ENCODE measurements at places on chromosomes 1 and 21. TPM values are rescaled to one million over a fixed set of nuclear protein-coding genes. Genes with fewer than 3 reads are reported as not detected.
A peak's percentile ranks its signal among the peaks of the same experiment; 100 is the strongest.

- H3K27ac ChIP-seq, result no peak overlapping the region
- no peaks in the 10 kb centered on the region for H3K4me1 ChIP-seq
- peak; percentile 26 for DNase-seq
- H3K27me3 ChIP-seq, result no peaks in the 10 kb centered on the region
- no peaks in the 10 kb centered on the region for H3K36me3 ChIP-seq
- H3K4me3 ChIP-seq, result no peak overlapping the region
Measured at GRCh38 chr1:214331827-214332423, 51.0 kb downstream of the SMYD2 start.

- peak; percentile 69 for DNase-seq
- no peaks in the 10 kb centered on the region for H3K27me3 ChIP-seq
- no peak overlapping the region for H3K27ac ChIP-seq
Measured at GRCh38 chr1:182601416-182601786, 2.8 kb downstream of the RGS16 start.

DNA sequence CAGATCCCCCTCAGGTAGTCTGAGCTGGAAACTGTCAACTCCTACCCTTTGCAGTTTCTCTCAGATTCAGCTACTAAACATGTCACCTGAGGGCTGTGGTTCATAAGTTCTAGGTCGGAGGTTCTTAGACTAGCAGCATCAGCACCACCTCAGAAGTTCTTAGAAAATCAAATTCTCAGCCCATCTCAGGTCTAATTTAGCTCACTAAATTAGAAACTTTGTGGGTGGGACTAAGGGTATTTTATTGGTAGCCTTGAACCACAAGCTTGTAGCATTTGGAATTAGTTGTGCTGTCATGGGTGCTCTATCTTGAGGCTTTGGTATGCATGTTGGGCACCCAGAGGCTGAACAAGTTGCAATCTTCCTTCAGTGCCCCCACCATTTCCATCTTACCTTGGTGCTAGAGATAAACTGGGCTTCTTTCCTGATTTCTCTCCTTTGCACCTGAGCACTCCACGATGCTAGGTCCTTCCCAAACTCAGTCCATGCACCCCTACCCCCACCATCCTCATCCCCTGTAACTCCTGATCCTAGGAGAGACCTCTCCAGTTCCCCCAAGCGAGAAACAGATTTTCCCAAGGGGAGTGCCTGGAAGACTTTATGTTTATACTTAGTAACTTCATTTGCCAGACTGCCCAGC is 54.2 kb downstream of the S1PR1 start:
- no peak overlapping the region for H3K4me3 ChIP-seq
- no peaks in the 10 kb centered on the region for H3K27me3 ChIP-seq
- DNase-seq, result no peak

DNA sequence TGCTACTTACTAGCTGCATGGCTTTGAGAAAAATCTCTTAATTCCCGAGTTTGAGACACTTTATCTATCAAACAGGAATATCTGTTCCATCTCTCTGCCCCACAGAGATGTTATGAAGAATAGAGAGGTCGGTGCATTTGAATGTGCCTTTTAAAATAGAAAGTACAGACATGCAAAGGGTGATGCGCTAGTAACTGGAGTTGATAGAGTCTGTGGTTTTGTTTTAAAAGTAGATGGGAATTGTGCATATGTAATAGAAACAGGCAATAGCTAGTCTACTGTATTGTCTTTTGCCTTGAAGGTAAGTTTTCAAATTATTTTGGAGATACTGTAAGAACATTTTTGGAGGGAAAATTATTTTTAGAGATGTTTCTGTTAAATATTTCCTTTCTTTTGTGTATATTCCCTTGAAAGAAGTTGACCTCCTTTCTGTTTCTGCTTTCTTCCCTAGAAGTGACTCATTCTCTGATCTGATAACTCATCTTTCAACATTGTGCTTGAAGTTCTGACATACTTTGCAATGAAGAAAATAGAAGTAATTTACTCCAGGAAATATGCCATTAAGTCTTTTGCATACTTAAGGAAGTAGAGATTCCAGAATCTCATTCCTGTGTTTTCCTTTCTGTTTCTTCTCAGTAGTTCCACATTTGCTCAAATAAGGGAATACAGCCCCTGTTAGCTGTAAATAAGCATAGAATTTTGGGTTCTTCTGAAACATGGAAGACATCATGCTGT is 151.6 kb downstream of the SDCCAG8 start:
- H3K4me3 ChIP-seq, result no peak overlapping the region
- no peak overlapping the region for H3K27ac ChIP-seq
- H3K36me3 ChIP-seq, result no peaks in the 10 kb centered on the region
- H3K27me3 ChIP-seq, result no peaks in the 10 kb centered on the region

DNA sequence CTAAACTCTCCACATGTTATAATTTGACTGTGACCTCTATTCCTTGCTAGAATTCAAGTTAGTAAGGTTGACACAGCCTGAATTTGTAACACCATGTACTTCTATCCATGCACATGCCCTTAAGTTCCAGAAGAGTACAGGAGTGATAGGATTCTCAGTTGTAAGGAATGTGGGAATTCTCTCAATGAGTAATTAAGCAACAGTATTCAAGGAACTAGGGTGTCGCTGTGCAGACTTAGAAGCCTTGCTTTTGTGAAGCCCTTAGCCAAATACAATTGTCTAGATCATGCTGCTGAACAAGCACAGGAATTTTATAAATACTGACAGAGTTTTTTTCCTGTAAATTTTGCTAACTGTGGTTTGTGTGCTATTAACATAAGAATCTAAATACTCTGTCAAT is 276.3 kb upstream of the PTBP2 start:
- H3K4me1 ChIP-seq, result no peaks in the 10 kb centered on the region
- H3K4me3 ChIP-seq, result no peak overlapping the region
- no peaks in the 10 kb centered on the region for H3K27me3 ChIP-seq
- no peak overlapping the region for H3K27ac ChIP-seq
- no peak for DNase-seq
- no peaks in the 10 kb centered on the region for H3K36me3 ChIP-seq

DNA sequence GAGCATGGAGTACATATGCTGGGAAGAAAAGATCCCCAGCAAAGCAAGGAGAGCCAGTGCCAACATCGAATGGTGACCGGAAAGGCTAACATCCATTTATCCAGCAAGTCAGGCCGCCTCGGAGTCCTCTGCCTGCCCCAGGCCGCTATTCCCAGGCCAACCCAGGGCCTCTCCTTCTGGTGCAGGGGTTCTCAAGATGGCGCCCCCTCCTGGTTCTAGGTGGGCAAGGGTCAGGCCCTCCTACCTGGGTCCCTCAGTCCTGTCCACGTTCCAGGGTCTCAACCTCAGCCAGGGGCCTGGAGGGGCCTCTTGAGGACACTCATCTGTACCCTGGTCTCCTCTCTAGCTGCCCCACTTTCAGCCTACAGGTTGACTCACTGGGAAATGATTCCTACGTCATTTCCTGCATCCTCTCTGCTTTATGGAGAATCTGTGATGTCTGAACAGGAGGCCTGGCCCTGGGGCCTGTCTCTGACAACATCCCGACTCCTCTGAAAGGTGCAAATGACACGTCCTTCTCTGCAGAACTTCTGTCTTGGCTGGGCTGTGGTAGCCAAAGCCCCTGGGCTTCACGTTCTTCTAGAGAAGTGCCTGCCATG is 145.3 kb downstream of the PSMG1 start:
- H3K27ac ChIP-seq, result no peak overlapping the region
- H3K4me3 ChIP-seq, result no peak overlapping the region
- no peak for DNase-seq
- peaks cover 7% of the 10 kb centered on the region for H3K4me1 ChIP-seq
- no peaks in the 10 kb centered on the region for H3K36me3 ChIP-seq

- H3K36me3 ChIP-seq, result no peaks in the 10 kb centered on the region
- H3K4me1 ChIP-seq, result no peaks in the 10 kb centered on the region
- H3K4me3 ChIP-seq, result no peak overlapping the region
- no peaks in the 10 kb centered on the region for H3K27me3 ChIP-seq
Measured at GRCh38 chr1:118188411-118188810, 3.4 kb upstream of the SPAG17 start.

DNA sequence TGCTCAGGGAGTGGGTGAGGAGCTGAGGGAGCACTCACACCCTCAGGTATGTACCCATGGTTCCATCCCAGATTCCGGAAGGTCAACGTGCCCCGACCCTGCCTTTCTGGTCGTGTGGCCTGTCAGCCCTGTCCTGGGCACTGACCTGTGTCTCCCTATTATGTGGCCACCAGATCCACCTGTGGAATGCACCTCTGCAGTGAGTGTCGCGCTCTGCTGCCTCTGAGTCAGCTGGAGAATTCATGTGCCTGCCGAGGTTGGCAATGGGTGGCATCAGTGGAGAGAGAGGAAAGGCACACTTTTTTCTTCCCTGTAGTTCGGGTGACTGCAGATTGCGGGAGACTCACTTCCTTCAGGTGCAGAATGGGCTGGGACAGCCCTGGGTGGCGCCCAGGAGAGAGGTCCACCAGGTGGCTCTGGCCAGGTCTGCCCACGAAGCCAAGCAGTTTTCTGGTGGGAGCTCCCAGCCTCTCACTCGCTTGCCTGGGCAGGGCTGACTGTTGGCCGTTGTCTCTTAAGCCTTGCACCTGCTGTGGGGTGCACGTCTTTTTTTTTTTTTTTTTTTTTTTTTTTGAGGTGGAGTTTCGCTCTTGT is 176.1 kb upstream of the TMEM51 start:
- peaks cover 8% of the 10 kb centered on the region for H3K4me1 ChIP-seq
- DNase-seq, result no peak
- no peaks in the 10 kb centered on the region for H3K27me3 ChIP-seq
- no peak overlapping the region for H3K4me3 ChIP-seq
- H3K27ac ChIP-seq, result no peak overlapping the region

DNA sequence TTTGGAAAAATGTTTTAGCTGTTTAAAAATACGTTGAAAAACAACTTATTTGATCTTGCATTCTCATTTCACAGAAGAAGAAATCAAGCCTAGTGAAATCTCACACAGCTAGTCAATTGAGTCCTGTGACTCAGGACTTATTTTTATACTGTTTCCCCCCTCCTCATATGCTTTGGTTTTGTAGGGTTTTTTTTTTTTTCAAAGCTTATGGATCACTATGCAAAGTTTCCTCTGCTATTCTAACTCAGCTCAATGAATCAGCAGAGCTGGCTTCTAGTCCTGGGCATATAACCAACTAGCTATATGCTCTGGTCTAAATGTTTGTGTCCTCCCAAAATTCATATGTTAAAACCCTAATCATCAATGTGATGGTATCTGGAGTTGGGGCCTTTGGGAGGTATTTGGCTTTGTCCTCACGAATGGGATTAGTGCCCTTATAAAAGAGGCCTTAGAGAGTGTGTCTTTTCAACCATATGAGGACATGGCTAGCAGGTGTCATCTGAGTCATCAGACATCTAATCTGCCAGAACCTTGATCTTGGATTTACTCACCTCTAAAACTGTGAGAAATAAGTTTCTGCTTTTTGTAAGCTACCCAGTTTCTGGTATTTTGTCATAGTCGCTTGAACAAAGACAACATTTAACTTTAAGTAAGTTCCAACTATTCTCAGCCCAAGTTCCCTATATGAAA is 317.2 kb upstream of the C1orf87 start:
- DNase-seq, result no peak
- no peaks in the 10 kb centered on the region for H3K36me3 ChIP-seq
- no peaks in the 10 kb centered on the region for H3K27me3 ChIP-seq

The ATP6V1G3 gene
- total RNA-seq, result not detected

The HOOK1 gene
- 30.9 TPM for total RNA-seq
